ENCODE measurements at places on chromosomes 13 and 19.

DNA sequence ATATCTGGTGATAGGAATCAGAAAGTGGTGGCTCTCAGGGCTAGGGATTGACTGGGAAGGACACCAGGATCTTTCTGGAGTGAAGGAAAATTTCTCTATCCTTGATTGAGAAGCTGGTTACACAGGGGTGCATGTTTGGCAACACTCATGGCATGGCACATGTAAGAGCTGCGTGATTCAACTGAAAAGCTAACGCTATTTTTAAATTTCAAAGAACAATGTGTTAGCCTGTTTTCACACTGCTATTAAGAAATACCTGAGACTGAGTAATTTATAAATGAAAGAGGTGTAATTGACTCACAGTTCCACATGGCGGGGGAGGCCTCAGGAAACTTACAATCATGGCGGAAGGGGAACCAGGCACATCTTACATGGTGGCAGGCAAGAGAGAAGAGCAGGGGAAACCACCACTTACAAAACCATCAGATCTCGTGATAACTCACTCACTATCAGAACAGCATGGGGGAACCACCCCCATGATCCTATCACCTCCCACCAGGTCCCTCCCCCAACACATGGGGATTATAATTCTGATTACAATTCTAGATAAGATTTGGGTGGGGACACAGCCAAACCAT, 7.4 kb downstream of the SIGLEC8 start:
- no peak for DNase-seq

DNA sequence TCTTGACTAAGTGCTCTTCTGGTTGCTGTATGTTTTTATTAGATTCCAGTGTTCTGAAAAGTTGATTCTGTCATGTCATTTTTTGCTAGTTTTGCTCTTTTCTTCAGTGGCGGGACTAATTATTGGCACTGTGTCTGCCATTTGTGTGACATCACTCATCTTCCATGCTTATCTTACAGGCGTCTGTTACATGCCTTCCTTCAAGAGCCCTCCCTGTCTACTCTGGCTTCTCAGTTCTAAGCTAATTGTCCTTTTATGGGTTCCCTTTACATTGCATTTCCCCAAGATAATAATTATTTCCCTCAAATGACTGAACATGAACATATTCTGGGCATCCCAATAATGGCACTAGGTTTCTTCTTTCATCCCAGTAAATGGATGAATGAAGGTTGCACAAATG, 459.1 kb downstream of the DCT start:
- no peak for DNase-seq

- DNase-seq: no peak
These were observed 69.1 kb downstream of the CAB39L start for GRCh38 chr13:49374585-49375290.

- DNase-seq: no peak
These were observed 527.9 kb downstream of the FGF9 start for GRCh38 chr13:22198641-22199217.

DNA sequence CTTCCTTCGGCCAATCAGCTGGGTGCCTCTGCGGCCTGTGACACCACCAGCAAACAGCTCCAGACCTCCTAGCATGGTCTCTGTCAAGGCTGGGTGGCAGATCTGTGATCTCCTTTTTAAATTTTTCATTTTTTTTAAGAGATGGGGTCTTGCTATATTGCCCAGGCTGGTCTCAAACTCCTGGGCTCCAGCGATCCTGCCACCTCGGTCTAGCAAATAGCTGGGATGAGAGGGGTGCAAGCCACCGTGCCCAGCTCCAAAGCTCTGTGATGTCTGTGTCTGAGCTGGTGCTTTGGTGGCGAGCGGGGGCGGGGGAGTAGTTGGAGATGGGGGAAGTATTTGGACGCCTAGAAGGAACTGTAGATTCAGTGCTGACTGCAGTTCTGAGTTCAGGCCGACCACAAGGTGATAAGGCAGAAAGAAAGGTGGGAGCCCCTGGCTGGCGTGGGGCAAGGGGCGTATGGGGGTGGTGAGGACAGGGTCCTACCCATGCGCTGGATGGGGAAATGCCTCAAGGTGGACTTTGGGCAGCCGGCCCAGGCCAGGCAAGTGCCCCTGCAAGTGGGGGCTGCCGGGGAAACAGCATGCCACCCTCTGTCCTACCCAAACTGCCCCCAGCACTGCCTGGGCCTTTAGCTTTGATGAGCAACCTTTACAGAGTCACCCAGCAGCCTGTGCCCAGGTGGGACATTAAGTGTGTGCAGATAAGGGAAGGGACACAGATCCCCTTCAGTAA, 5.5 kb downstream of the DPP9 start:
- DNase-seq: no peak

DNA sequence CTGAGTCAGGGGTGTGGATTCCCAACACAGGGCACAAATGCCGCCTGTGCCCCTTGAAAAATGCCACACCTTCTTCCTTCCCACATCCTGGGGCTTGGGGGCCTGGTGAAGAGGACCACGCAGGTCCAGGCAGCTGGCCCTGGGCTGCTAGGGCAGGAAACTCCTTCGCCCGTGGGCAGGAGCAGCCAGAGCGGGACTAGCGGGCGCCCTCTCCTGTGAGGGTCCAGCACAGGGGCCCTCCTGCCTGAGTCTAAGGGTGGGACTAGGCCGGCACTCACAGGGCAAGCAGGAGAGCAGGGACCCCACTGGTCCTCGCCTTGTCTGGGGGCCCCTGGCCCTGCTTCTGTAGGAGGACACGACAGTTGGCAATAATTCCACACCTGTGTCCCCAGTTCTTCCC, 7.5 kb upstream of the CEBPA start:
- no peak for DNase-seq

DNA sequence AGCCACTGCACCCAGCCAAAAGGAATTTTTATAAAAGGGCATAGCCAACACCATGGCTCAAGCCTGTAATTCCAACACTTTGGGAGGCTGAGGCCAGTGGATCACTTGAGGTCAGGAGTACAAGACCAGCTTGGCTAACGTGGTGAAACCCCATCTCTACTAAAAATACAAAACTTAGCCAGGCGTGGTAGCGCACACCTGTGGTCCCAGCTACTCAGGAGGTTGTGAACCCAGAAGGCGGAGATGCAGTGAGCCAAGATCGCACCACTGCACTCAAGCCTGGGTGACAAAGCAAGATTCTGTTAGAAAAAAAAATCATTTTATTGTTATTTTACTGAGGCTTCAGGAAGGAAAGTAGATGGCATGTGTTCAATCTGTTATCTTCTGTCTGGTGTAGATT, 31.3 kb upstream of the FOXO1 start:
- no peak for DNase-seq

All from activated T-helper 1 cell treated with Interleukin-2 at 50 U/mL for 16 hours (primary cell).